Activated naive CD8-positive, alpha-beta T cell treated with anti-CD3 and anti-CD28 coated beads, Interleukin-2, amount 10 ng/mL, durations not matched to agents 7 days and 5 days (primary cell): ENCODE measurements at places on chromosomes 7 and 10. TPM values are rescaled to one million over a fixed set of nuclear protein-coding genes. Genes with fewer than 3 reads are reported as not detected.

The GIMAP5 gene
- 123 TPM for total RNA-seq

The AZGP1 gene
- not detected for total RNA-seq

The ANKRD1 gene
- not detected for total RNA-seq

The PKD2L1 gene
- total RNA-seq, result not detected

The INPP5F gene
- 13.5 TPM for total RNA-seq

The AGMO gene
- total RNA-seq, result not detected

The AMPH gene
- total RNA-seq, result not detected

The CUBN gene
- total RNA-seq, result 3.7 TPM

The ZNF775 gene
- total RNA-seq, result 5.4 TPM

The NEUROD6 gene
- not detected for total RNA-seq
